ENCODE measurements at places on chromosomes 5 and 9.

DNA sequence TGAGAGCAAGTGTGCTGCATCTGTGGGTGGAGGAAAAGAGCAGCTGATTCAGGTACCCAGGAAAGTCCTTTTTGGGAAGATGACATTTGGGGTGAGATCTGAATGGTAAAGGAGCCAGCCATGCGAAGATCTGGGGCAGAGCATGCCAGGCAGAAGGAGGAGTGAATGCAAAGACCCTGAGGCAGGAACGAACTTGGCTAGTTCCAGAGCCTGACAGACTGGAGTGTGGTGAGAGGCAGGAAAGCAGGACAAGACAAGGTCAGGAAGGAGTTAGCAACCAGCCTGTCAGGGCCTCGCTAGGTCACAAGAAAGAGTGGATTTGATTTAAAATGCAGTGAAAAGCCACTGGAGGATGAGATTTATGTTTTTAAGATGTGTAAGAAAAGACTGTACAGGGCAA lies 28.2 kb downstream of the RGS7BP start:
- DNase-seq, result no peak

DNA sequence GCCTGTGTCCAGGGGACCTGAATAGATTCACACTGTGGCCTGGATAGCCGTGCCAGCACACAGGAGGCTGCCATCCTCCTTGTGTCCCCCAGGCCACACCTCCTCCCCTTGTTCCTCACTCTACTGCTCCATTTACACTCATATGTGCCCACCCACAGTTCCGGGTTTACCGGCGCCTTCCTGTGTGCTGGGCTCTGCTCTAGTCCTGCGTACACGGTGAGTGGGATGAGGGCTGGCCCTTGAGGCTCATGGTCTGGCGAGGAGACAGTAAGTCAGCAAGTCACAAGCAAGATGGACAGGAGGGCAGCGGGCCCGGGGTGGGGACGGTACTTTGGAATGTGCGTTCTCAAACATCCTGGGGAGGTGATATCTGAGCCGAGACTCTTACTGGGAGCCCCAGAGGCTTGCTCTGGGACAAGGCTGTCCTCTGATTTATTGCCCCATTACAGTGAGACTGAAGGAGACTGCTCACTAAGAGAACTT lies 32.4 kb upstream of the NXNL2 start:
- DNase-seq, result no peak

- no peak for DNase-seq
Observed at GRCh38 chr5:38660194-38660668, 103.8 kb upstream of the LIFR start.

GRCh38 chr5:150672237-150672883 lies 11.3 kb downstream of the MYOZ3 start:
- peak; percentile 64 for DNase-seq

- DNase-seq, result no peak
Observed at GRCh38 chr9:89536600-89536999, 38.7 kb upstream of the SEMA4D start.

All from GM03348 (cell line).